ENCODE measurements at places on chromosomes 6 and 20.

DNA sequence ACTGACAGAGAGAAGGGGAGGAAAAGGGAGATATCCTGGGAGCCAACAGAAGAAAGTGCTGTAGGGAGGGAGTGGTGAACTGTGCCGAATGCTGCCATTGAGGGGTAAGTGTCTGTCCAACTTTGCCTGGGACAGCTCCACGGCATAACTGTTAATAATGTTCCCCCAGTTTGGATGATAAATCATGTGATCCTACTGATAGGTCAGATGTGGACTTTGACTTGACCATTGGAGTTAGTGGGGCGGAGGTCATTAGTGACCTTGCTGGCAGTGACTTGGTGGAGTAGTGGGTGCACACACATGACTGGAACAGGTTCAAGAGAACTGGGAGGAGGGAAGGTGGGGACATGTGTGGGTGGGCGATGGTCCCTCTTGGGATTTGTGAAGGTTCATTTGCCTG lies 50.4 kb downstream of the CDH22 start:
- no peak for DNase-seq

GRCh38 chr6:3403238-3404173 lies 53.3 kb downstream of the SLC22A23 start:
- DNase-seq: no peak

DNA sequence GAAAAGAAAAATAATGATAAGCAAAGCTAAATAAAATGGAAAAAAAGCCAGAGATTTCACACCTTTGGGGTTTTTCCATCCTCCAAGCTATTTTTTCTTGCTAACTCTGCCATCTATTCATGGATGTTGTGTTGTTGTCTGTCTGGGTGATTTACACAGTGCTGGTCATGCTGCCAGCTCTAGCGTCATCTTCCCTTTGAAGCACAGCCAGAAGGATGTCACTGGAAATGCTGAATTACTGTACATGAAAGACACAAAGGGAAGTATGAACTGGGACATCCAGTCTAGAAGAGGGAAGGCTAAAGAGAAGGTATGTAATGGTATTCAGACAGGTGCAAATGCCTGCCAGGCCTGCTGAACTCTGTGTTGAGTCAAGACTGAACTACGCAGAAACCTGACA lies 241.9 kb upstream of the STXBP5 start:
- DNase-seq: no peak

GRCh38 chr20:58327211-58327610 lies 17.7 kb downstream of the RAB22A start:
- no peak for DNase-seq

Measured in KG1 (cell line).